Stimulated activated CD8-positive, alpha-beta memory T cell treated with anti-CD3 and anti-CD28 coated beads, Interleukin-15, amount 100 ng/mL, for 24 hours (primary cell): ENCODE measurements at places on chromosomes 11 and 22.

- no peak for DNase-seq
These were observed 71.7 kb downstream of the RAB38 start for GRCh38 chr11:88103337-88104206.

GRCh38 chr11:74871037-74871436 is 77.9 kb downstream of the XRRA1 start:
- DNase-seq, result no peak

DNA sequence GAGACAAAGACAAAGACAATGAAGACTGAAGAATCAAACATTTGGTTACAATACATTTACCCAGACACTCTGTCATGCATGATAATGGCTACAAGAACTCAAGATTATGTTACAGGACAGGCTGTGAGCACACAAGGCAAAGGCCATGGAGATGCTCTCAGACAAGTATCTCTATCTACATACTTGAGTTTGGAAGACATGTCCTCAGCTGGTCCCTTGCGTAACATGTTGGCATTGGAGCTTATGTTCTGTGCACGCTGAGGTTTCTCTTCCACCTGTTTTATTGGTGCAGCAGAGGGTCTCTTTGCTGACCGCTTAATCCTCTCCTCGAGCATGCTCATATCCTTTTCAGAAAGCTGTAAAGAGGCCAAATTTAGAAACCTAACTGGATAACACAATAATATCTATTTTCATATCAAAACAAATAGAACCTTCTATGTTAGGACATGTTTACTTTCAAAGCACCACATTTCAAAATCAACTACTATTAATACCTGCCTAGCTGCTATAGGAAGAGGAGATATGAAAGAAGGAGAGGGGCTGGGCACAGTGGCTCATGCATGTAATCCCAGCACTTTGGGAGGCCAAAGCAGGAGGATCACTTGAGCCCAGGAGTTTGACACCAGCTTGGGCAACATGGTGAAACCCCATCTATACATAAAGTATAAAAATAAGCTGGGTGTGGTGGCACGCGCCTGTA is 41.6 kb downstream of the F2 start:
- no peak for DNase-seq

DNA sequence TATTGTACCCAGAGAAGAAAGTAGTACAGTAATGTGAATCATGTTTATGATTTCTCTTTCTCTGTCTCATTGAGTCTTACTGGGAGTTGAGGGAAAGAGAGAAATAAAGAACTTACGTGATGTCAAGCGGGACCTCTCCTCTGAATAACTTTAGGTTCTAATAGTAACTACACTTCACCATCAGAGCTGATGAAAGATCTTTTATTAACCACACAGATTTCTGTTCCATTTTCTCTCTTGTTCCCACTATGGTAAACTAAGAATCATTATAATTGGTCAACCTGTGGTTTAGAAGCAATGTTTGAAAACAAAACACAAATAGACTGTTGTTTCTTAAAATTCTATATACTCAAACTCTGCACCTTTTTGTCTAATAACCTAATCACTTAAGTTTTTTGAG is 142.3 kb downstream of the ELP4 start:
- no peak for DNase-seq

- DNase-seq, result no peak
These were observed 16.6 kb downstream of the BTBD10 start for GRCh38 chr11:13446444-13446843.

GRCh38 chr22:48819961-48820360 is 1007.7 kb downstream of the BRD1 start:
- DNase-seq, result no peak

GRCh38 chr11:47477323-47477722 is 28.4 kb upstream of the RAPSN start:
- DNase-seq, result no peak
